ENCODE measurements at places on chromosomes 5 and 9.

DNA sequence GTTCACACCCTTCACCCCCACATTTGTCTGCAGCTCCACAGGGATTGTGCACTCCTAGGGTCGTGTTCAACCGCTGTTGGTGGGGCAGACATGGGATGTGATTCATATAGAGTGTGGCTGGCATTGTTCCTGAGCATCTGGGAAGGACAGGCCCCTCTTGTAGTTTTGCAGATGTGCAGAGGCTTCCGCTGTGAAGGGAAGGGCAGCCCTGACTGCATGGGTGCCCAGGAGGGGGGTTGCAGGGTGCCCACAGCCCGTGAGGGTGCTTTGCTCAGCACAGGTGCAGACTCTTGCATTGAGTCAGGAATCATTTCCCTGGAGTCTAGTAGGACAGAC is 30.2 kb upstream of the PITX1 start:
- no peak for DNase-seq

DNA sequence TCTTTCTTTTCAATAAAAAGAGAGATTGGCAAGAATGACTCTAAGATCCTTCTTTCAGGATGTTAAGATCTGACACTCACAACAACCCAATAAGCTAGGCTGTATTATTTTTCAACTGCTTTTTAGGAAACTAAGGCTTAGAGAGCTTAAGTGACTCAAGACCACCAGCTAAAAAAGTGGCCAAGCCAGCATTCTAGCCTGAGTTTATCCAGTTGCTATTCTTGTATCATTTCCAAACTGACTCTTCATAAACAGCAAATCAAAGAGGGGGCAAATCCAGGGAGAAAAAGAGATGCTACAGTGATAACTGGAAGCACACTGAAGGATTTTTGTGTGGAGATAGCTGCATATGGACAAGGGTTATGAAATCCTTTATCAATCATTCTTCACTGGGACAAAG is 47.1 kb downstream of the TMEM252 start:
- DNase-seq, result no peak

- DNase-seq, result no peak
Measured at GRCh38 chr5:80487444-80487828, 464 bp upstream of the FAM151B start.

DNA sequence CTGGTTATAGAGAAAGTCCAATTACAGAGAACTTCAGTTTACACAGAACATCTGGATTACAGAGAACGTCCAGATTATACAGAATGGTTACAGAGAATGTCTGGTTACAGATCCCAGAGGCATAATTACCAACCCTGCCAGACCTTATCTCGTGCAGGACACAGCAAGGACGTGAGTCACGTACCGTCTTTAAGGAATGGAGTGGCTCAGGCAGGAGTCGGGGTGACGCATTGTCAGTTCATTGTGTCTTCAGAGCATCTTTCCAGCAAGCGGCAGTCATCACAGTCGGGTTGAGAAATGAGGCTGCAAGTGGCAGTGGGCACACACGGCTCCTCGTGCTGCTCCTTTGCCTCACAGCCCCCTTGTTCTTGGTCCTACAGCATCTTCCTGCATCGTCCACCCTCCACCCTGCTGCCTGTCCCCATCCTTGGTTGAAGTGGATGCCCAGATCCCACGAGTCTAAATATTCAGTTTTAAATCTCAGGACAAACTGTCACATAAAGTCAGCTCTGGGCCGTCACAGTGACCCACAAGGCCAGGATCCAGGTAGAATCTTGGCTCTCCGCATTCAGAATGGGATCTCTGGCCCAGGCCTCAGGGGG is 30.0 kb upstream of the SLC6A19 start:
- no peak for DNase-seq

DNA sequence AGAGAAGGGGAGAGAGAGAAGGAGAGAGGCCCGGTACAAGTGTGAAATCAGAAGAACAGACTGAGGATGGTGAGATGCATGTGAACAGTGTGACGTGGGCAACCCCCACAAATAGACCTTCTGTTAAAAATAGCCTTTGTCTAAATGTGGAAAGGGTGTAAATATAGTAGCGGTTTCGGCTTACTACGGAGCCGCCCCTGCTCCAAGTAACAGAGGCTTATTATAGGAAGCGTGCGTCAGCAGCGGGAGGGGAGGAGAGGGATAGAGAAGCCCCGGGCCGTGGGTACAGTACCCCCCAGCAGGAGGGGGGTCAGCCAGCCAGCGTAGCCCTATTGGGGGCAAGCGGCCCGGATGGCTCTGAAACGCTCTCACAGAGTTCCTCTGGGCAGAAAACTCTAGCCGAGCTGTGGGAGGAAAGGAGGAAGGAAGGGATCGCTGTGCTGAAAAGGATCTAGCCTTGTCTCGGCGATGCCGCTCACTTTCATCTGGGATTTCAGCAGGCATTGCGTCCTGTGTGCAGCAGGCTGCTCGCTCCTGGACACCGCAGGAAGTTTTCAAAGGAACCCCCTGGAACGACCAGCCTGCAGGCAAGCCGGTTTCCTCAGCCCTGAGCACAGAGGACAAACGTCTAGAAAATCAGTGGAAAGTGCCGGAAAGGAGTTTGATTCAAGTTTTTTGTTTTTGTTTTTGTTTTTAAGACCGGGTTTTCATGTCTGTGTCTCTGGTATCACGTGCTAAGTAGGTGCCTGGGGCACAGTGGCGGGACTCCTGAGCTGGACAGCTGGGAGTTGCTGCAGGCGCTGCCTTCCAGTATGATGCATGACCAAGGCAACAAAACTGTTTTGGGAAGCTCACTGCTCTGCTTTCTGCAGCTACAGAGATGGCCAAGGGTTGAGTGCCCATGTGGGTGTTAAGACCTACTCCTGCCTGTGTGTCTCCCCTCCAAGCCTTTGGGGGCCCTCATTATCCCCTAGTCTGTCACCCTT is 146.6 kb downstream of the SEC61B start:
- no peak for DNase-seq

- no peak for DNase-seq
Measured at GRCh38 chr9:37621273-37622121, 29.1 kb upstream of the TOMM5 start.

DNA sequence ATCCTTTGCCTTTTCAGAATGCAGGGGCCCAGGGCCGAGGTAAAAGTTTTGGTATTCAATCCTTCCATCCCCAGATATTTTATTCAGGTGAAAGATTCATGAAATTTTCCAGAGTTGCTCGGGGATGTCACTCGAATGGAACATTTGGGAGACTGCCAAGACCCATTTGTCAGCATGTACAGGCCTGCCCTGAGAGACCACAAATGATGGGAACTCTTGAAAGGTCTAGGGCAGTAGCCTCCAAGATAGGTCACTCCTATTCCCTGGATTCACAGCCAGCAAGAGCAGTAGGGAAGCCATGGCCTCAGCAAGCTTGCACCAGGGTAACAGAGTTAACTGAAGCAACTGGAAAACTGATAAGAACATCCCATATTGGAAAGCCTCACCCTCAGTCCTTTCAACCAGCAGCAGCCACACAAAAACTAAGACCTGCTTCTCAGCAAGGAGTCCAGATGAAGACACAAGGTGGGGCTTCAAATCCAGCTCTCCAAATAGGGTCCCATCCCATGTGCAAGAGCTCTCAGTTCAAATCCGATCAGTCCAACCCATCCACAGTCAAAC is 12.5 kb downstream of the CARD6 start:
- no peak for DNase-seq

DNA sequence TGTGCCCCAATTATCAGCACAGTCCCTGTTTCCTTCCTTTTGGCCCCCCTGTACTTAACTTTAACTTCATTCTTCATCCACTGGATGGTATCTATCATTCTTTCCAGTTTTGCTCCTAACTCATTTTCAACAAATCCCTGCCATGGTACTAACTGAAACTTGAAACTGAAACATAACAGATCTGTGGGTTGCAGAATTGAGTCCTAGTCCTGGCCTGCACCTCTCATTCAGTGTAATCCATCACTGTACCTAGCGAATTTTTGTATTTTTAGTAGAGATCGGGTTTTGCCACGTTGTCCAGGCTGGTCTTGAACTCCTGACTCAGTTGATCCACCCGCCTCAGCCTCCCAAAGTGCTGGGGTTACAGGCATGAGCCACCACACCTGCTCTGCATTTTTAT is 15.3 kb upstream of the PIK3R1 start:
- DNase-seq, result no peak

- no peak for DNase-seq
Measured at GRCh38 chr5:65647941-65648340, 23.1 kb downstream of the SHLD3 start.

DNA sequence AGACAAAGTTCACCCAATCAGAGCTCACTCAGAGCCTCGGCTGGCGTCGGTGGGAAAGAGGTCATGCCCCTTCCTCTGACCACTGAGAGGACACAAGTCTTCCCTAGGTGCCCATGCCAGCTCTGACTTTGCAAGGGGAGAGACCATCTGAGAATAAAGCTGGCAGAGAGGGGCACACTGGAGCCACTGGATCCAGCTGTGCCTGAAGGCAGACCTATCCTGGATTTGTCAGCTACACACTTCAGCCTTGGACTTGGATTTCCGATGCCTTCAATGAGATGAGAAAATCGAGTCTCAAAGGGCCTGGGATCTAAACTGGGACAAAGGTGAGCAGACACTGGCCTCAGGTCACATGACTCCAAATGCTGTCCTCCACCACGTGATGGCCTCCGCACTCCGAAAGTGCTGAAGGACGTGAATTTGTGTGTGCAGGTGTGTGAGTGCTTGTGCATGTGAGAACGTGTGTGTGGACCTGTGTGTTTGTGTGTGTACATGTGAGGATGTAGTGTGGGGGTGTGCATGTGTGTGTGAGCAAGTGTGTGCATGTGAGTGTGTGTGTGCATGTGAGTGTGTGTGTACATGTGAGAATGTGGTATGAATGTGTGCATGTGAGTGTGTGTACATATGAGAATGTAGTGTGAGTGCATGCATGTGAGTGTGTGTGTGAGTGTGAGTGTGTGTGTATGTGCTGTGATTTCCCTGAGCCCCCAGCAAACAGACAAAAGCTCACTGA is 37.9 kb downstream of the BARX1 start:
- no peak for DNase-seq

DNA sequence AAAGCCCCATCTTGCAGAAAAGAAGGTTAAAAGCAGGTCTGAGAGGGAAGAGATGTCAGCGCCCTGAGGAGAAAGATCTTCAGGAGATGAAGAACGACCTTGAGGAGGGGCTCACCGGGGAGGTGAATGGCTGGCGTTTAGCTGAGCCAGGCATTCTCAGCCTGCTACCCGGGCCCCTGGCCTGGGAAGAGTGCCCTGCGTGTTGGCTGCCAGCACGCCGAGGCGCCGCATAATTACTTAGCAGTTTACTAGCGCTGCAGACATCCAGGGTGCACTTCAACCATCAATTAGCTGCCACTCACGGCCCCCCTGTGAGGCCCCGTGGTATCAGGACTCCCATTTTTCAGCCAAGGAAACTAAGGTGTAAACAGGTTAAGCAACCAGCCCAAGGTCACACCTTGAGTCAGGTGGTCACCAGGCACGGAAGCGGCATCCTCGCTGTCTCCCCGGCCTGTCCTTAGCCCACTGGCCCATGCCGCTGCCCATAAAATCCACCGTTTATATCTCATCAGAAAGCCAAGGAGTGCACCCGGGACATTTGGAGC is 551.9 kb downstream of the BNC2 start:
- no peak for DNase-seq

DNA sequence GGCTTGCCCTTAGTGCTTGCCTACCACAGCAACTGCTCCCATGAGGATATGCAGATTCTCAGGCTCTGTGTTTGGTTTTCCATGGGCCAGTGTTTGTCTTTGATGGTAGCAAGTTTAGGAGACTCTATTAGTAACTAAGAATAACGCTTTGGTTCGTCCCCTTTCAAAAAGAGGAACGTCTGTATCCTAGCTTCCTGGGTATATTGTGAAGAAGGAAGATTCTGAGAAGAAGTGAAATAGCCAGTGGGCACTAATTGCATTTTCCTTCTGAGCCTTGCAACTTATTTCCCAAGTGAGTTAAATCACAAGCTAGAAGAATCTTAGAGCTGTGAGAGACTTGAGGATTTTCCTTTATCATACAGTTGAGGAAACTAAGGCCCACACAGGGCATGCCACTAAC is 376.8 kb downstream of the PIK3R1 start:
- no peak for DNase-seq

GRCh38 chr5:86124333-86124732 is 493.4 kb upstream of the COX7C start:
- no peak for DNase-seq

GRCh38 chr9:134291452-134291881 is 34.8 kb upstream of the RXRA start:
- DNase-seq, result no peak

DNA sequence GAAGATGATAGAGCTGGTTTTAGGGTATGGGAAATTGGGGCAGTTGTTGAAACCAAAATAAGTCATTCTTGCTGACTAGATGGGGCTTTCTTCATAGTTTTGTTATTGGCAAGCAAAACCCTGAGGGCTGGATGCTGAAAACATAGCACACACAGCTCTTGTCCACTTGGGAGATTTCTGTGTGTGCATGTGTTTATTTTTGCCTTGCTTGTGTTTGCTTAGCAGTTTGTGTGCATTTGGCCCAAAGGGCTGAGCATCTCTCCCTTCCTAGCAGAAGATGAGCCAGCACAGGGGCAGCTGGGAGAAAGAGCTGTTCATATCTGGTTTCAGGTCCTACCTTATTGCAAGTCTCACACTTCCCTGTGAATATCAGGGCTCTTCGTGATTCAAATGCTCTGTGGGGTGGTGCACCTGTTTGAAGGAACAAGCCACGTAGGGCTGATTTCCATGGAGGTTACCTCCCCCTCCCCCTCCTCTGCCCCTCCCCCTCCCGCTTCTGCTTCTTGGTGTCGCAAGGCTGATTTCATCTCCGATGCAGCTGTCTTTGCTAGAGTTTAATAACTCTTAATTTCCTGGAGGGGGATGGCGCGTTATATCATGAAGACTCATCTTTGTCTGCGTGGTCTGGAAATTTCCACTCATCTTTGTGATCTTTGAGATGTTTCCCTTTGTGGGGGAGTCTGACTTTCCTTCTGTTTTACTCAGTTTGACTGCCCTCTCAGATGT is 296.5 kb downstream of the ARHGAP26 start:
- DNase-seq, result no peak

- peak; percentile 73 for DNase-seq
Measured at GRCh38 chr9:84668196-84669012, 1.1 kb upstream of the NTRK2 start.

DNA sequence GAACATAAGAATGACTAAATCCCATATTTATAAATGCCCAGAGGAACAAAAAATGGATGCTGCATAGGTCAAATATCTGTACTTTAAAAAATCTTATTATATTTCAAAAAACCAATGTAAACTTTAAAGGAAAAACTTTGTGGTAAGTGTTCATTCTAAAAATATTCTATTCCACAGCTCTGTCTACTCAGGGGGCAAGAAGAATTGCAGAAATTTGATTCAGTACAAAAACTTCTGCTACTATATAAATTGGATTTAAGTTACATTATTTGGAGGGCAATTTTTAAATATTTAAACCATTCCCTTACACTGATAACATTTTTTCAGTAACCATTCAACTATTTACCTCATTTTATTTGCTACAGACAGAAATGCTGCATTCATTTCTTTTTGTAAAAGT is 32.1 kb downstream of the NFIB start:
- no peak for DNase-seq

Measured in NCI-H510A (cell line).